ENCODE measurements at places on chromosomes 2 and 18.

- no peak for DNase-seq
Observed at GRCh38 chr2:137930146-137930545, 34.1 kb upstream of the HNMT start.

DNA sequence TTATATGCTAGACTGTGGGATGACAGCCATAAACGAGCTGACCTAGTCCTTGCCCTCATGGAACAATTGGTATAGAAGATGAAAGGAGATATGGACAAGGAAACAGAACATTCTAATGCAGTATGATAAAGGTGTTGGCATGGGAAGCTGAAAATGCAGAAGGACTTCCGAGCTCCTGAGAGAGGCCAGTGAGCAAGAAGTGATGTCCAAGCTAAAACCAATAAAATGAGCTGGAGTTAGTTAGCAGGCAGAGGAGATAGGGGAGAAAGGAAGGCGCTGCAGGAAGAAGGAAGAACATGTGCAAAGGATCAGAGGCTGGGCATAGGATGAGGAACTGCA lies 64.5 kb downstream of the BOD1L2 start:
- no peak for DNase-seq

GRCh38 chr2:201084863-201085262 lies 13.1 kb downstream of the NDUFB3 start:
- no peak for DNase-seq

- DNase-seq, result no peak
Observed at GRCh38 chr2:162317861-162318327, 590 bp downstream of the IFIH1 start.

DNA sequence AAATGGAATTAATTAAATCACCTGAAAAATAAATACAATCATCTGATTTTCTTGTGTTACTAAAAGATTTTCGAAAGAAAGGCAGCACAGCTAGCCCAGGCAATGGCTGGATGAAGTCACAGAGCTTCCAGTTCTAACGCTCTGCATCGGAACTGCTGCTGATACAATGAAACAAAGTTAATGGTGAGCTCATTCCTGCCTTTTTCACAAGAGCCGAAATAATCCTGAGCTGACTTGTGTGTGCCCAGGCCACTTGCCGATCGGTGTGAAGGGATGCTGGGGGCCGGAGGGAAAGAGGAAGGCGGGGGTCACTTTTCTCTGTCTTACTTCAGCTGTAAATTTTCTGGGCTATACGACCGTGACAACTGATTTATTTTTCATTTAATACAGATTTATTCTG lies 149.5 kb downstream of the INO80D start:
- no peak for DNase-seq

DNA sequence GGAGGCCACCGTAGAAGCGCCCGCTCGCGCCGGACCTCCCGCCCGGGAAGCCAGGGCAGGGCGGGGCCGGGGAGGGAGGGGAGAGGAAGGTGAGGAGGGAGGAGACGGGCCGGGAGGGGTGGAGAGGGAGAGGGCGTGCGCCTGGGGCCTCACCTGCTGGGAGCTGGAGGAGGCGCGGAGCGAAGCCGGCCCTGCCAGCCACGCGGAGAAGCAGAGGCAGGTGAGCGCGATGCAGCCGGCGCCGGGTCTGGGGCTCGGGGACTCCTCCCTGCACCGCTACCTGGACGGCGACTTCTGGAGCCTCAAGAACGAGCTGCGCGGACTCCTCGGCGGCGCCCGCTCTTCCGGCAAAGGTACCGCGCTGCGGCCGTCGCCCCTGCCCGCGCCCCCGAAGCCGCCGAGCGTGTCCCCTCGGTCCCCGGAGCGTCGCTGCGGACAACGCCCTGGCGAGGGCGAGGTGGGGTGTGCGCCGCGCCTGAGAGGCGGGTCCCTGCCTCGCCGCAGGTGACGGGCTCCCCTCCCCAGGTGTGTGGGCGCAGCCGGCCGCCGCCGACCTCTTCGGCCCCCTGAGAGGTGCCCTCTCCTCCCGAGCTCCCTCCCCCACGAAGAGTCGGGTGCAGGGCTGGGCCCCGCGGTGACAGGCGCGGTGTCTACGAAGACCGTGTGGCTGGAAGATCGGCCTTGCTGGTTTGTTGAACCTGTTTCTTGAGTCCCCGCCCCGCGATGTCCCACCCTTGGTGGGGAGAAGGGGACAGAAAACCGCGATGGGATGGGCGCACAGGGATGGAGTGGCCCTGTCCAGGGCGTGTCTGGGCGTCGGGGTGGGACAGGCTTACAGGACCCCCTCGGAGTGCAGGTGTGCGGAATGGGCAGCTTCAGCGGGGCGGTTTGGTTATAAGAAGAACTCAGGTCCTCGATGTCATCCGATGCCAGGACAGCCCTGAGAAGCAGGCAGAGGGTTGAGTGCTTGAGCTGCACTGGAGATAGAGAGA lies at the start of gene ACOXL:
Gene ACOXL, plus strand, starts transcription at position 152 of the 992 bp plus-strand sequence. CDS start 35,817 bp downstream, outside the sequence.
- no peak for DNase-seq

- no peak for DNase-seq
Observed at GRCh38 chr2:68506170-68506569, 38.8 kb downstream of the APLF start.

- DNase-seq, result peak; percentile 40
Observed at GRCh38 chr2:233976690-233977294, 59.6 kb downstream of the TRPM8 start.

GRCh38 chr18:44803019-44803650 lies 122.4 kb downstream of the SETBP1 start:
- no peak for DNase-seq

DNA sequence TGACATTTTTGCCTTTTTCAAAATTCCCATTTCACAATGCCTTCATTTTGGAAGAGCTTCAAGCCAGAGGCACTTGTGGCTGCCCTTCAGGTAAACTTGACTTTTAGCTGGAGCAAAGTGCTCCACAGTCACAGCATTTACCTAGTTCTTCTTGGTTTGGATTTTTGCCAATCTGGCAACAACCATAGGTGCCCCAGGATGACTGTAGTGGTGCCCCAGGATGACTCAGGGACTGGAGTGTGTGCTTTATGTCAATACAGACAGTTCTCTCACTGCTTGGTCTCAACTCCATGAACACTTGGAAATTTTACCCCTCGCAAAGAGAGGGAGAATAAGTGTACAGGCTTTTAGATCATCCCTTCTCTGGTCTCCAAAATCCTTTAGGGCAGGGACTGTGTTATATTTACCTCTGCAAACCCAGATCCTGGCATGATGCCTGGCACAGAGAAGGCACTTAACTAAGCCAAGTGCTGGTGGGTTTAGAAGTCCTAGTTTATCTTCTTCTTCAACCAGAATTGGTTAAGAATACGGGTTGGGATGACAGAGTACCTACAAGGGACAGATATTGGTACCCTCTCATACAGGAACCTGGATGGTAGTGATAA lies 15.3 kb upstream of the PTPN4 start:
- DNase-seq, result no peak

DNA sequence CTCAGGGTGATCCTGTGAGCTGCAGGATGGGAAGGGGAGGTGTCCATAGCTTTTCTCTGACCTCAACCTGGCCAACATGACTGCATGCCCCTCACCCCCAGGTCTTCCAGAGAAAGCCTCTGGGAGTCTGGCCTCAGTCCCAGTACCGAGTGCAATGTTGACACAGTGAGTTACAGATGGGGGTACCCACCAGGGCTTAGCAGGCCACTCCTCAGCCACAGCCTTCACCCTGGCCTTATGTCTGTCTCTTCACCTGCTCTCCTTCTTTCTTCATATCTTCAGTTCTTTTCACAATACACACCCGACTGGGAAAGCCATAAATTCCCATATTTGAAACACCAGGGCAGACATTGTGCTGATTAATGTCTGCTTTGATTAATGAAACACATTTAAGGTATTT lies 33.5 kb downstream of the AOX1 start:
- no peak for DNase-seq

- no peak for DNase-seq
Observed at GRCh38 chr2:1581965-1582625, 162.2 kb downstream of the PXDN start.

DNA sequence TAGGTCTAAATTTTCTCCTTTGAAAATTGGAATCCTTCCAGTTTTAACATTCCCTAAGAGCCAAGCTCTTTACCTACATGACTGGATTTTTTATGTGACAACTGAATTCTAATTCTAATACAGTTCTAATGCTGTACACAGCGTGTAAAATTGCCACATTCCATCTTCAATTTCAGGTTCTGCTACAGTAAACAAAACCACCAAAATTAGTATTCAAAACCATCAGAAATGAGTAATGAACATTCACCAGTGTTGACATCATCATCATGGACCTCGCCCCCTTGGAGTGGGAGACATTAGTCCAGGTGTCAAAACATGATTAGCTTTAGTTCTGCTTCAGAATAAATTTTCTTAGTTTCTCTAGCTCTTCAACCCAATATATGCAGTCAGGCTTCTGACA lies 133.6 kb downstream of the MBD2 start:
- no peak for DNase-seq

DNA sequence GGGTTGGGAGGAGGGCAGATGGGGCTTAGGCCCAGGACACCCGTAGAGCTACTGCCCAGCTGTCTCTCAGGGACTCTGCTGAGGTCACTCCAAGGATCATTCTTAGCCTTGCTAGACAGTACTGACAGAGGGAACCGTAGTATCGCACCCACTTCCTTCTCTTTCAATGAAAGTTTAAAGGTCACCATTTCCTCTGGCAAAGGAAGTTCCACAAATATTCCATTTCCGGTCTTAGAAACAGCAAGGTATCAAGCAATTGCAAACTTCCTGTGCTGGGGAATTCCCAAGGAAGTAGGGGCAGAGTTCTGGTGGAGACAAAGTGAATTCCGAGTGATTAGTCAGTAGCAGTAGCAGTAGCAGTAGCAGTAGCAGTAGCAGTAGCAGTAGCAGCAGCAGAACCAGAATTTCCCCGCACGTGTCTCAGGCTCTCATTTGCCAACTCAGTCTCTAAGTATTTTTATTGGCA lies 24.7 kb downstream of the IL1B start:
- peak; percentile 71 for DNase-seq

DNA sequence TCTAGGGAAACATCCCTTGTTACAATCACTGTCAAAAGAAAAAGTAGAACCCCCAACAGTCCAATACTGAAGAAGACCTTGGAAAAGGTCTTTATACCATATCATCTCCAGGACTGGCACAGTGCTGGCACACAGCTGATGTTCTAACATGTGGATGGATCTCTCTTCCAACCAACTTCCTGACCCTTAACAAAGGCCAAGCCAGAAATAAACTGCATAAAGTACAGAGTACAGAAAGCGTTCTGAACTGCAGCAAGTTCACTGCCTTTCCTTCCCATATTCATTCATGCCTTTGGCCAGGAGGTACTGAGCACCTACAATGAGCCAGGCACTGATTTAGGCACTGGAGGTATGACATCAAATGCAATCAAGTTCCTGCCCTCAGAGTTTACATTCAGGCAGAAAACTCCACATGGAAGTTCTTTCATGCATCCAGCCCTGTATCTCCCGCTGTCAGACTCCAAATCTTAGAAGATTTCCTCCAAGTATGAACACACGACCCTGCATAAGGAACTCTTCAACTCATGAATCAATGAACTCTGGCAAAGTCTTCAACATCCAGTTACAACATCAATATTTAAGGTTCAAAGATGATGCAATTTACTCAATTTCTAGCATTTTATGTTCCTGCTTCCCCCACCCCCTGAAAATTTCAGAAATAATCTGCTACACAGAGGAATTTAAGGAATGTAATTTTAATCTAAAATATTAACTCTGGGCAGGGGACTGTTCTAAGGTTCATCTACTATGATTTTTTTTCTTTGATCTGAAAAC lies 33.8 kb downstream of the ACVR1 start:
- DNase-seq, result no peak

- peak; percentile 42 for DNase-seq
Observed at GRCh38 chr18:46226461-46226860, 122.3 kb downstream of the HAUS1 start.

- DNase-seq, result no peak
Observed at GRCh38 chr2:31324016-31324633, 90.2 kb downstream of the EHD3 start.

- DNase-seq, result no peak
Observed at GRCh38 chr18:62091487-62092120, 95.3 kb downstream of the PIGN start.

DNA sequence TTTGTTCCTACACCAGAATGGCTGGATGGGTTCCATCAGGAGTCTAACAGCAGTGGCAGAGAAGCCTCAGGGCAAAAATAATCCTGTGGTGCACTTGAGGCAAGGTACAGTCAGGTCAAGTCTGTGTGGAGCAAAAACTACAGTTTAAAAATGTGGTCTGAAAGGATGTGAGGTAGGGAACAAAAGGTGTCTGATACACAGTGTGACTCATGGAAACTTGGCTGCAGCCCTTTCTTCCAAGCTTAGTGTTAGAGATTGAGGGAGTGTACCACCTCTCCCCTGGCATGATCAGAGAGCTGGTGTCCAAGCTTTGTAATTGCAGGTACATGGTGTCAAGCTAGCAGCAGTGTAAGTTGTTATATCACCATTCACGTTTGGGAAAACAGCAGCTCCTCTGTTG lies 8.9 kb downstream of the ANKAR start:
- no peak for DNase-seq

- no peak for DNase-seq
Observed at GRCh38 chr2:206086716-206087350, 859 bp upstream of the INO80D start.

DNA sequence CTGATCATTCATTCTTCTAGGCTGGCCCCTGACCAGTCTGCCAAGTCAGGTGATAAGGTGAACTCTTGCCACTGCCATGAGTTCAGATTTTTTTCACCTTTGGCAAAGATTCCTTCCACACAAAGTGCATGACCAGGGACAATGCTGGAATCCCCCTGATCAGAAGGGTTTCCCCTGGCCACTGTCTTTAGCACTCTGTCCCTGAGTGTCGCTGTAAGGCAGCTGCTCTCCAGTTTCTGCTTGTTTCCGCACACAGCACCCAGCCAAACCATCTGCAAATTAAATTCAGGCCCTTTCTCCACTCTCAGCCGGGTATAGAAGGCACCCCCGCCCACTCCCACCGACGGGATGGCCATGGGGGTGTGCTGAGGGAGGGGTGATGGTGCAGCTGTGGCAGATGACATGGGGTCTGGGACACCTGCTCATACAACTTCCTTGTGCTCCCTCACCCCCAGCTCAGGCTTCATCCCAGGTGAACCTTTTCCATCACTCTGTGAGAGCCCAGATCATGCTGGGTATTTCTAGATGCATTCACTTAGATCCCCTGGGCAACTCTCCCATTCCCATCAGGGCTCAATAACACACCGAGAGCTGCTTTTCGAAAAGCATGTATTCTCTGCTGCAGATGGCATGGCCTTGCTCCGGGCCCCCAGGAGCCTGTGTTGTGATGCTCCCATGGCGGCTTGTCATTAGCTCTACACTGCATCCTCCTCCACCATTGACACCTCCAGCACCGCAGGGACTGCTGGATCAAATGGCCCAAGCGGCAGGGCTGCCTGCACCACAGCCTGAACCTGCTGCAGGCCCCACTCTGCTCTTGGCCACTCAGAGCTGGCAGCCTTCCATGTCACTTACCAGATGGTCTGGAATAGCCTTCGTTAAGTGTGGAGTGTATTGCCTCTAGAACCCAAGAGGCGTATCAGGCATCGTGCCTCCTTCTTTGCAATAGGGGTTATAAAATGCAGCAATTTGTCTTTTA lies 52.3 kb upstream of the ROCK2 start:
- no peak for DNase-seq

GRCh38 chr2:52931660-52932059 lies 835.9 kb upstream of the CHAC2 start:
- DNase-seq, result no peak

GRCh38 chr2:127437781-127438726 lies 19.8 kb downstream of the PROC start:
- no peak for DNase-seq

Data from fibroblast of skin of left biceps (primary cell).